ENCODE measurements at places on chromosomes 11 and 22.

DNA sequence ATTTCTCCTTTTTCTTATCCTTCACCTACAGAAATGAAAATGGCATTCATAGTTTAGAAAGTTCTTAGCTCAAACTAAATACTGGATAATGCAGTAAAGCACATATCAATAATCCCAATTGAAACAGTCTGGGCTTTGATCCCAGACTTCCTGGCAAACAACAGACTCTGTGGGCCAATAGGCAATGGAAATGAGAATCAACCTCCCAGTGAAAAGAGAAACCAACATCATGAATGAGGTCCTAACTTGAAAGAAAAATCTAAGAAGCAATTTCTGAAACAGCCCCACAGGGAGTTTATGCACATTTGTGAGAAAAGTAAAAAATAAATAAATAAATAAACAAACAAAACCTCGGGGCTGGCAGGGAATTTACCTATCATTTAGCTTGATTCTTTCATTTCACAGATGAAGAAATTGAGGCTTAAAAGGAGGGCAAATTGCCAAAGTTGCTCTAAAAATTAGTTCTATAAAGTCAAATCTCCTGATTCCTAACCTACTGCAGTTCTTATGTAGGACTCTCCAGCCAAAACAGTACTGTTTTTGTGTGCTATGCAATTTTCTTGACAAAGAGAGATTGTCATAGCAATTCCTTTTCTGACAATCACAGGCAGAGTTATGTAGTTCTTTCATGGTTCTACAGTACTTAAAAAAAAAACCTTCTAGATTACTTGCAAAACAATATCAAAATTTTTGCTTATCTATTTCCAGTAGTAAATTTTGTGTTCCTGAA is 265.8 kb downstream of the GRM5 start:
- no peak for DNase-seq

- DNase-seq, result no peak
These were observed 52.1 kb downstream of the LINC01488 start for GRCh38 chr11:69533296-69534165.

- no peak for DNase-seq
These were observed 136.4 kb downstream of the BRD1 start for GRCh38 chr22:49691256-49691655.

GRCh38 chr11:10796191-10796590 is 12.5 kb downstream of the EIF4G2 start:
- no peak for DNase-seq

- no peak for DNase-seq
These were observed 22.9 kb upstream of the ROBO3 start for GRCh38 chr11:124842305-124842704.

DNA sequence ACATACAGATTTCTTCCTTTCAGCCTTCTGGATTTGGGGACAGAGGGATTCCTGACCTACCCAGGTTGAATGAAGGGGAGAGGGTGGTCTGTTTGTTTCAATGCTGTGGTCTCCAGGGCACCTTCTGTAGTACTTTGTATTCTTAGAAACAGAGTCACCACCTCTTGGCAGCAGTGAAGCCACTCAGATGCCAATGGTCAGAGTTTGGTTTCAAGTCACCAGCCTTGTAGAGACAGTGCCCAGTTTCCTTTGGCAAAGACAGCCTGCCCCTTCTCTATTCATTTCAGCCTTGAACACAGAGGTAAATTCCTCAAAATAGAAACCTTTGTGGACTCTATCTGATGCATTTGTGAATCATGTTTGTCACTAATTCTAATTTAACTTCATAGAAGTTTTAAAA is 111.7 kb upstream of the RASSF10 start:
- no peak for DNase-seq

DNA sequence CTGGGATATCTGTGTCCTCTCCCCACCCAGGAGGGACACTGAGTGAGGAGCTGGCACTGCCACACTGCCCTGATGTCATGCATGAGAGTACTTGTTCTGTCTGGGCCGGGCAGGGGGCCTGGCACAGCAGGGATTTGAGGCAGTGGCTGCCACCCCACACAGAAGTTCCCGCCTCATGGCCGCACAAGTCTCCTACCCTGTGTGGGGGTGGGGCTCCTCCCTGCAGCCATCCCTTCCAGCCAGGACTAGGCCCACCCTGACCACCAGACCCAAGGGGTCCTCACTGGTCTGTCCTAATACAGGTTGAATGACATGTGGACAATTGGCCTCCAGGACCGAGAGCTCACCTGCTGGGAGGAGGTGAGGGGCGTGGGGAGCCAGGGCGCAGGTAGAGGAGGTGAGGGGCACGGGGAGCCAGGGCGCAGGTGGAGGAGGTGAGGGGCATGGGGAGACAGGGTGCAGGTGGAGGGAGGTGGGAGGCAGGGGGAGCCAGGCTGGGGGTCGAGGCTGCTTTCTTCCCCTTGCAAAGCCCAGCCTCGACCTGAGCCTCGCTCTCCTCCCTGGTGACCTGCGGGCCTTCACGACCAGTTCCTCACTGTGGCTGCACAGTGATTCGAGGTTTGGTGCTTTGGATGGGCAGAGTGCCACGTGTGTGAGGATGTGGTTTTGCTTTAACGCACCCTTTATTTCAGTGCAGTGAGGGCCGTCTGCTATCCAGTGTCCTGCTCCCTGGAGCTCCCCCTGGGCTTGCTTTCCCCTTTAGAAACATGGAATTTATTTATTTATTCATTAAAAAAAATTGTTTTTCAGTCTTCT is 7.4 kb downstream of the LZTR1 start:
- no peak for DNase-seq

- no peak for DNase-seq
These were observed 53.6 kb downstream of the PTPRJ start for GRCh38 chr11:48033918-48034341.

- DNase-seq, result no peak
These were observed 25.6 kb downstream of the HEPHL1 start for GRCh38 chr11:94046796-94047195.

DNA sequence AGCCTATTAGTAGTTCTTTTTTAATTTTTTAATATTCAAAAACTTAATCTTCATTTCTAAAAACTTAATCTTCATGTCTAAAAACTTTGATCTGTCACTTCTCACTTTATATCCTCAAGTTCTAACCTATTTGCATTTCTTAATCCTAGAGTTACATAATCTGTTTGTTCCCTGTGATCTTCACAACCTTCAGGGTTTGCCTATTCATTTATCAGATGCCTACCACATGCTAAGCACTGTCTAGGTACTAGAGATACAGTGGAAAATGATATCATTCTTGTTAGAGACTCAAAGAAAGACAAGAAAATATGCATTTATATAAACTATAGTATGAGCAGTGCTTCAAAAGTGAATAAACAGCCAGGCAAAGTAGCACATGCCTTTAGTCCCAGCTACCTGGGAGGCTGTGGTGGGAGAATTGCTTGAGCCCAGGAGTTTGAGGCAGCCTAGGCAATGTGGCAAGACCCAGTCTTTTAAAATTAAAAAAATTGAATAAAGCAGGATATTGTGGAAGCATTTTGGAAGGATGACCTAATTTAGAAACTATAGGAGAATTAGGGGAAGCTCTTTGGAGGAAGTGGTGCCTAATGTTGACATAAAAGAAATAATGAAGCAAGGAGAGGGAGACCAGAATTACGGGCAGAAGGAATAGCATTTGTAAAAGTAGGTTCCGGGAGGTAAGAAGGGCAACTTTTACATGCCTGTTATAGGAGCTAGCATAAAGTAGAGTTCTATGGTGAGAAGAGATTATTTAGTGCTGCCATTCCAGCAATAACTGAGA is 54.4 kb upstream of the GRK2 start:
- no peak for DNase-seq
